ENCODE measurements at places on chromosomes 1 and 21.

- DNase-seq, result no peak
Measured at GRCh38 chr1:183165456-183165855, 20.6 kb upstream of the LAMC2 start.

- no peak for DNase-seq
Measured at GRCh38 chr1:11028018-11028417, 15.6 kb downstream of the TARDBP start.

- no peak for DNase-seq
Measured at GRCh38 chr1:185681034-185681633, 53.1 kb upstream of the HMCN1 start.

GRCh38 chr1:211082824-211083223 lies 51.1 kb downstream of the KCNH1 start:
- no peak for DNase-seq

DNA sequence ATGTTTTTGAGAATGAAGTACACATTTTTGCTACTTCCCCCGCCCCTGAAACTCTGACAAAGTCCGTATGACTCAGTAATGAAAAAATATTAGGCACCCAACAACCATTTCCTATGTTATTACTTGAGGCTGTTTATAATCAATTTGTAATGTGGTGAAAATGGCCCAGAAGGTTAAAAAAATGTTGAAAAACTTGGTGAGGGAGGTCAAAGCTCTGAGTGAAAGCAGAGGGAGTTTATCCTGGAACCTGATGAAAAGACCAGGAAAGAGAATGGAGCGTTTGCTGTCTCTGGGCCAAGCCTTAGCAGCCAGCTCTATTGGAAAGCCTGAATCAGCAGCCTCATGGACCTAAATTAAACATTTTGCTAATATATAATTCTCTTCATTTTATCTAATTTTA lies 367.7 kb upstream of the NEGR1 start:
- no peak for DNase-seq

GRCh38 chr1:116769561-116769977 lies 15.3 kb downstream of the CD2 start:
- peak; percentile 61 for DNase-seq

DNA sequence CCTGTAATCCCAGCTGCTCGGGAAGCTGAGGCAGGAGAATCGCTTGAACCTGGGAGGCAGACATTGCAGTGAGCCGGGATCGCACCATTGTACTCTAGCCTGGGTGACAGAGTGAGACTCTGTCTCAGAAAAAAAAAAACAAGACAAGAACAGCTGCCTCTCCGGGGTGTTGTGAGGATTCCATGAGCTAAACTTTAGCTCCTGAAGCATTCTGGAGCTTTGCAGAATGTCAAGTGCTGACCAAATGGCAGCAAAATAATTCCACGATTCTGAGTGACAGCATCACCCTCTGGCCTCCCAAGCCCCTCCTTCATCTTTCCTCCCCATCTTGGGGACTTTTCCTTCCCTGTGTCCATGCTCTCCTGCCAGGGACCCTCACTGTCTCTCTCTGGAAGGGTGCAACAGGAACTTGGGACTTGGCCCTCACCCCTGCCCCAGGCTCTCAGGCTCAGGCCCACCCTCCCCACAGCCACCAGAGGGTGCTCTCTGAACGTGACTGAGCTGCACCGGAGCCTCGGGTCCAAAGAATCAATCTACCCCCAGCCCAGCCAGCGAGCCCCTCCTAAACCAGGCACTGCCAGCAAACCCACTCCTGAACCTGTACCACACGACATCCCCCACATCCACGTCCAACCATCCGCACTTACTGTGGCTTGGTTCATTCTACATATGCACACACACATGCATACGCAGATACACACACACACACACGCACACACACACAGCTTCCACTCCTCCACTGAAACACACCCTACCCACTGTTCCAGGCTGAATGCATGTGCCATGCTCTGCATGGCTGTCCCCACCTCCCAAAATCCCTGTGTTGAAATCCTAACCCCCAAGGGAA lies 45.7 kb downstream of the ACOT7 start:
- peak; percentile 70 for DNase-seq

GRCh38 chr1:9782116-9782751 lies 41.5 kb downstream of the CLSTN1 start:
- no peak for DNase-seq

DNA sequence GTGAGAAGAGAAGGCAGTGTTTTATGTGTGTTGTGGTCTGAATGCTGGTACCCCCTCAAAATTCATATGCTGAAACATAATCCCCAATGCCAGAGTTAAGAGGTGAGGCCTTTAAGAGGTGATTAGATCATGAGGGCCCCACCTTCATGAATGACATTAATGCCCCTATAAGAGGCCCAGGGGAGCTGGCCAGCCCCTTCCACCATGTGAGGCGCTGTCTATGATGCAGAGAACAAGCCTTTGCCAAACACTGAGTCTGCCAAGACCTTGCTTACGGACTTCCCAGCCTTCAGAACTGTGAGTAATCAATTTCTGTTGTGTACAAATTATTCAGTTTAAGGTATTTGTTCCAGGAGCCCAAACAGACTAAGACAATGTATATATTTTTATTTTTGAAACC lies 20.2 kb downstream of the CAPZB start:
- no peak for DNase-seq

DNA sequence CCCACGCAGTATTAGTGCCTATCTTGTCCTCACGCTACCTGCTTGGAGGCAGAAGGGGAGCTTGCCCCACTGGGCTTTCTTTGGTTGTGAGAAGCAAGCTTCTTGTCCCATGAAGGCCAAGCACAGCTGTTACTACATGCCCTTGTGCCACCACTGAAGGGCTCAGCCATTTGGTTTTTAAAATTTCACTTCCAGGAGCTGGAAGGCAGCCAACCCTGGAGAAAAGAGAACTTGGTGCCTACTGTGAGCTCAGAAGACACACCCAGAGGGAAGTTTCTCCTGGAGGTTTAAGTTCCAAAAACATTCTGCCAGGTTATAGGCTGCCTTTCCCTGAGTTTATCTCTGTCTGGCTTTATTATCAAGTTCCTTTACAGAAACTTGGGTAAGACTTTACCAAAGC lies 187.4 kb downstream of the SLC35F3 start:
- no peak for DNase-seq

GRCh38 chr1:169964206-169964605 lies 70.5 kb upstream of the SCYL3 start:
- no peak for DNase-seq

DNA sequence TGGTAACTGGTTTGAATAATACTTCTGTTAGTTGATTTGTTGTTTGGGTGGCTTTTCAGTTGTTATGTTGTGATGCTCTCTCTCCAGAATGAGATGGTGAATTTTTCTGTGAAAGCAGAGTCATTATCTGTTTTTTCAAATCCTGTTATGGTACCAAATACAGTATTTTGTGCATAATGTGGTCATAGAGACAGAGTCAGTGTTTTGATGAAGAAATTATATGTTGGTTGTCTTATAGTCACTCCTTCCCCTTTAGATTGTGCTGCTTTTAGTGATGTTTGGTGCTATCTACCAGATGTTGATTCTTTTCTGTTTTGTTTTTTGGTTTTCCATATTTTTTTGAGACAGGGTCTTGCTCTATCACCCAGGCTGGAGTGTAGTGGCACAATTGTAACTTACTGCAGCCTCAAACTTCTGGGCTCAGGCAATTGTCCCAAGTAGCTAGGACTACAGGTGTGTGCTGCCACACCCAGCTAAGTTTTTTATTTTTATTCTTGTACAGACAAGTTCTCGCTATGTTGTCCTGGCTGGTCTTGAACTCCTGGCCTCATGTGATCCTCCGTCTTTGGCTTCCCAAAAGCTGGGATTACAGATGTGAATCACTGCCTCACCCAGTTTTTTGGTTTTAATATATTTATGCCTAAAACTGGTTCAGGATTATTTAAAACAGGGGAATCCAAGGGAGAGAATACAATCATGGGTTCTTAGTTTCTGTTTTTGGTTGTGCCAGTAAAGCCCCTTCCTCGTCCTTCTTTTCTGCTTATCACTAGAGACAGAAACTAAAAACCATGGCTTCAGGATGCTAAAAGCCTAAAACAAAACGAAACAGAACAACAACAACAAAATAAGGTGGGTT lies 7.3 kb downstream of the PPP2R5A start:
- no peak for DNase-seq

DNA sequence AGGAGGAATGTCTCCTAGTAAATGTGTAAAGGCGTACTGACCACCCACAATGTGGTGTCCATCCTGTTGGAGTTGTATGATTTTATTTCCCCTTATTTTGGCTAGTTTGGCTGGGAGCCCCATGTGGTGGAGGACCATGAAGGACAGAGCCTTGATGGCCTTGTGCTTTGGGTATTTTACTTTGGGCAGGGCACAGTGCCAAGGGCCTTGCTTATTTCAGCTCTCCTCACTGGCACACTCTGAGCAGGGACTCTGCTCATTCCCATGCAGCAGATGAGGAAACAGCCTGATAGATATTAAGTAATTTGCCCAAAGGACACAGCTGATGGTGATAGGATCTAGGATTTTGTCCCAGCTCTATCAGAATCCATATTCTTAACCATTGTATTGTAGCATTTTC lies 50.2 kb downstream of the SMYD2 start:
- DNase-seq, result no peak

DNA sequence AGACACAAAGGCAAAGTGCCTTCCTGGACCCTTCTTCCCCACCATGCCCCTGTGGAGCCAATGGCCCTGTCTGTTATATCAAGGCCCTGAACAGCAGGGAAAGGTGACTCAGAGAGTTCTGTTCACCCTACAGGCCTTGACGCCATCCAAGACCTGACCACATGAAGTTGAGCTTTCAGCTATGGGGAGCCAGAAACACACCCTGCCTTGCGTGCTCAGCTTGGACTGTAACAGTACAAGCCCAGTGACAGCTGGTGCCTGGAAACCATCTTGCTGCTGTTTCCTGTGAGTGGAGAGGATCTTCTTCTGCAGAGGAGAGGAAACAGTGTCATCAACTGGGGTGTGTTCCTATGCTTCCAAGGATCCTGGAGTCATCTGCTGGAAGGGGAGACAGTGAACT lies 165.0 kb upstream of the IRF2BP2 start:
- no peak for DNase-seq

- DNase-seq, result no peak
Measured at GRCh38 chr1:20325844-20326420, 35.3 kb downstream of the VWA5B1 start.

DNA sequence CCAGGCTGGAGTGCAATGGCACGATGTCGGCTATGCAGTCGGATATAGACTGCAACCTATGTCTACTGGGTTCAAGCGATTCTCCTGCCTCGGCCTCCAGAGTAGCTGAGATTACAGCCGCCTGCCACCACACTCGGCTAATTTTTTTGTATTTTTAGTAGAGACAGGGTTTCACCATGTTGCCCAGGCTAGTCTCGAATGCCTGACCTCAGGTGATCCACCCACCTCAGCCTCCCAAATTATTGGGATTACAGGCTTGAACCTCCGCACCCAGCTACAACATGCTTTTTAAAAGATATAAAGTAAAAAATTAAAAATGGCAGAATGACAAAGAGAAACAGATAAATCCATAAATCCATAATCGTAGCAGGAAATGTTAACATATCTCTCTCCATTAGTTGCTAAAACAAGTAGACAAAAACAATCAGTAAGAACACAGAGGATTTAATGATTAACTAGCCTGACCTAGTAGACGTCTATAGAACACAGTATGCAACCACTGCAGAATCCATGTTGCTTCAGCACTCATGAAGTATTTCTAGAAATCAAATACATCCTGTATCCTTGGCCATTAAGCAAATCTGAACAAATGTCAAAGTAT lies 59.9 kb upstream of the SPOCD1 start:
- no peak for DNase-seq

DNA sequence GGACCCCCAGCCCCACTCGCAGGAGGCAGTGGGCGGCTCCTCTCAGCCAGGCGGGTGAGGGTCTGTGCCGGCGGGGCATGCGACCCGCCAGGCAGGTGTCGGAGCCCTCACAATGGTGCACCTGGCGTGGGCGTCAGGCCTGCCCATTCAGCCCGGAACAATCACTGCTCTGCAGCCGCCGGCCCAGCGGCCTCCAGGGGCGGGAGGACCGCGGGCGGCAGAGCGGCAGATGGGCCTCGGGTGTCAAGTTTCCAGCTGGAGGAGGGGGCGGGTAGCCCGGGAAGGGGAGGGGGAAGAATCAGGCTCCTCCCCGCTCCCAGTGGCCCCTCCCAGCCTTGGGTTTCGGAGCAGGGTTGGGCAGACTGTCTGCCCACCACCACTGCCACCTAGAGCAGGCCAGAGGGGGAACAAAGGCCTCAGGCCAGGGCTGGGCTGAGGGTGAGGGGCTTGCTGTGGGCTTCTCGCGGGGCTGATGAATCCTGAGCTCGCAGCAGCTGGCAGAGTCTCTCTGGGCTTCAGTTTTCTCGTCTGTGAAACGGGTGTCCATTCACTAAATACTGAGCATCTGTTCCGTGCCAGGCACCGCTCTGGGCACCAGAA lies 39.5 kb upstream of the CASZ1 start:
- peak; percentile 10 for DNase-seq

- peak; percentile 57 for DNase-seq
Measured at GRCh38 chr1:151443846-151444782, 15.2 kb downstream of the POGZ start.

DNA sequence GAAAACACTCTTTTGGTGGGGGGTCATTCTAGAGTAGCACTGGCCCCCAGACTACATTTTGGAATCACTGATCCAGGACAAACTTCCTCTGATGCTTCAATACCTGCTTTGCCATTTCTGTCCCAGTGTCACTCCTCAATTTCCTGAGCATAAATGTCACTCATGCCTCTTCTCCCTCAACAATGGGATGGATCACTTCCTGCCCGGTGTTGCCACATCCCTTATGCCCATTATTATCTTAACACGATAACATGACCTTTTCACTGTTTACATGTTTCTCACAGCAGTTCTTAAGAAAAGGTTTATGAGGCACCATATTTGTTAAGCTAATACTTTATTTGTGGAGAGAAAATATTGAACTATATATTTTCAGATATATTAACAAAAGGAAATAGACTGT lies 3.9 kb upstream of the ITLN1 start:
- DNase-seq, result no peak

DNA sequence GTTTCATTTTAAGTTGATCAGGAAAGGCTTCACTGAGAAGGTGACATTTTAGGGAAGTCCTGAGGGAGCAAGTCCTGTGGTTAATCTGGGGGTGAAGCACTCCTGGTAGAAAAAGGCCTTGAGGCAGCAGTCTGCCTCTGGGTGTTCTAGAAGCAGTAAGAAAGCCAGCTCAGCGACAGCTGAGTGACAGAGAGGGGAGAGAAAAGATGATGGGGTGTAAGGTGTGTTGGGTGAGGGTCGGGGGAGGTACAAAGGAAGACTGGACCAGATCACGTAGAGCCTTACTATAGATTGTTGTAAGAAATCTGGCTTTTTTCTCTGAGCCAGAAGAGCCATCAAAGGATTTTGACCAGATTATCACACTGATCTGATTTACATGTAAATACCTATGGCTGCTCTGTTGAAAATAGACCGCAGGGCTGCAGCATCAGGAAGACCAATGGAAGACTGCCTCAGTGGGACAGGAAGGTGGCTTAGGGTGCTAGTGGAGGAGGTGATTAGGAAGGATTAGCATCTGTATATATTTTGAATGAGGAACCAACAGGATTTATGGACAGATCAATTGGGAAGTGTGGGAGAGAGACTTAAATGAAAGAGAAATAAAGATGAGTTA lies 131.2 kb downstream of the CDC7 start:
- no peak for DNase-seq

- DNase-seq, result peak; percentile 29
Measured at GRCh38 chr1:181318022-181318857, 165.1 kb upstream of the CACNA1E start.
